Right lung (tissue), 10 donors: ENCODE measurements at places on chromosomes 7 and 10.

- no peak for DNase-seq
These were observed 53.7 kb upstream of the LBX1 start for GRCh38 chr10:101282947-101283346.

- no peak for DNase-seq
These were observed 5.8 kb downstream of the PWWP2B start for GRCh38 chr10:132402781-132403241.

- no peak for DNase-seq
These were observed 300.9 kb downstream of the NEBL start for GRCh38 chr10:20596065-20596755.

DNA sequence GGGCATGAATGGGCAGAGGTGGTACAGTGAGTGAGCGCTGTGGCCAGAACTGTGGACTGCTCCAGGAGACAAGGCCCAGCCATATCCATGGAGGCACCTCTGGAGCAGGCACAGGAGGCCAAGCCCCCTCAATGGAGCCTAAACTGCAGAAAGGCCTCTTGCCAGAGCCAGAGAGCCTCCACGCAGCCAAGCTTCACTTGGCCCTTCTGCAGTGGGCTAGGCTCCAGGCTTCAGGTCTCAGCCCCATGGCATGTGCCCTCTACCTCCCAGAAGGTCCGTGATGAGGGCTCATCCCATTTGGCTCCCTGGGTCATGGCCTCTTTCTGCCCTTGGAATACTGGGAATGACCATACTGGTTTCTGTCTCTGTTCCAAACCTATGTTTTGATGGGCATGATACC is 8.9 kb downstream of the PDE1C start:
- no peak for DNase-seq
